NCI-H187 treated with DMSO at 0.1 percent for 48 hours (cell line): ENCODE measurements at places on chromosomes 12 and 14.

DNA sequence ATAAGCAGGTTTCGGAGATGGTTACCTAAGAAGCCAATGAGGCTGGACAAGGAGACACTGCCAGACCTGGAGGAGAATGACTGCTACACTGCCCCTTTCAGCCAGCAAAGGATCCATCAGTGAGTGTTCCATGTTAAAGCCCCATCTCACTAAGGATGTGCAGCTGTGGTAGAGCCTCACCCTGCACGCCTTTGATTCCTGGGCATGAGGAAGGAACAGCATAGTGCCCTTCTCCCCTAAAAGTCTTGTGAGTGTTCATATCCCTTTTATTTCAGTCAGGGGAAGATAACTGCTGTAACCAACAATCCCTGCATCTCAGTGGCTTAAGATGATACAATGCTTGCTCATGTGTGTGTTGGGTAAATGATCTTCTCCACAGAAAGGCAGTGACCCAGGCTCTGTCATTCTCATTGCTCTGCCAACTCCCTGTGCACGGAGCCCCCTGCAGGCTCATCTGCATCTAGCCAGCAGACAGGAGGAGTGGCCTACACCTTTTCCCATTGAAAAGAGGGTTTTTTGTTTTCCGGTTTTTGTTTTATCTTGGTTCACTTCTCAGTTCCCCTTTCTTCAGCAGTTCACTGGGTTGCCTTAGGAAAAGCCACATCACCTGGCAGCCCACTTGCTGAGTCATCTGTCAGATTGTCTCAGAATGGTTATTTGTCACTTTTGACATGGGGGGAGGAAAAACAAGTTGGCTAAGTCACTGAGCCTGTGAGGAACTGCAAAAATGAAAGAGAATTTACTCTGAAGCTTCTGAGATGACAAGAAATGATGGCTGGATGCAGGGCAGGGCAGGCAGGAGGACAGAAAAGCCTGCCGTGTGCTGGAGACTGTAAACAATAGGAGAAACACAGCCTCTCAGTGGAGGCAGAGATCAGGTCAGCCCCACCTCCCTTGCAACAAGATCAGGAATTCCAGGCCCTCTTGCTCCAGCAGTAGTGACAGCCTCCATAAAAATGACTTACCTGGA, 193.3 kb downstream of the ANO4 start:
- no peak for DNase-seq

GRCh38 chr12:101238306-101238705, 28.3 kb upstream of the SLC5A8 start:
- DNase-seq = no peak

- DNase-seq = no peak
Measured at GRCh38 chr14:24339284-24340151, at the start of gene RIPK3. Gene RIPK3, minus strand, starts transcription at chr14:24339991. Its CDS starts 165 bp downstream, at chr14:24339826.

- DNase-seq = no peak
Measured at GRCh38 chr14:81772381-81772780, 238.7 kb upstream of the SEL1L start.

DNA sequence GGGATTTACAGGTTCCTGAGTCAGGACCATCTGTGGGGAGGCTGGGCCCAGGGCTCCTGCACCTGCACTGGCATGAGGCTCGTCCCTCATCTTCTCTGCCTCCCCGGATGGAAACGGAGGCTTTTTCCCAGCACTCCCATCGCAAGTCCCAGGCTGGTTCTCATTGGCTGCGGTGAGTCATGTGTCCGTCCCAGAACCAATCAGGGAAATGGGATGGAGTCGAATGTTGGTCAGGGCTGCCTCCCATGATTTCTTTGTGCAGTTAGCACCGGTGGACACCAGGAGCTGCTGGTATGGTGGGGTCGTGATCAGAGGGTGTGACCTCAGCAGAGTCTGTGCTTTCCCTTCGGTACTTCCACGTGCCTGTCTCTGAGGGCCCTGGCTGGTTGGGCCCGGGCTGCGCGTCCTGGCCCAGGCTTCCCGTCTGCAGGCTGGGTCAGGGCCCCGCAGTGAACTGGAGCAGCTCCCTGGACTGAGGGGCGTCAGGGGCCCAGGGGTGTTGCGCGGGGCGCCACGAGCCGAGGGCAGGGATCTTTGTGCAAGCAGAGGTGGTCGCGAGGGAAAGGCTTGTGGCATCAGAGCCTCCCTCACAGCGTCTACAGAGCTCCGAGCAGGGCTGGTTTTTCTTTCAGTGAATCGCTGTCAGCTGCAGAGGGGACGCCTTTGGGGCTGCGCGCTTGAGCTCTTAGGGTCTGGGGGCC, 168.1 kb downstream of the ADGRD1 start:
- DNase-seq = no peak
